Spleen (tissue), 13 donors: ENCODE measurements at places on chromosomes 13 and 19. TPM values are rescaled to one million over a fixed set of nuclear protein-coding genes. Genes with fewer than 3 reads are reported as not detected.
A peak's percentile ranks its signal among the peaks of the same experiment; 100 is the strongest.

Gene BRME1
- total RNA-seq: 3.5 TPM

GRCh38 chr19:1324806-1325567, 39.3 kb downstream of the EFNA2 start:
- no peaks in the 10 kb centered on the region for H3K36me3 ChIP-seq
- H3K27me3 ChIP-seq: peaks cover 28% of the 10 kb centered on the region
- H3K27ac ChIP-seq: peak overlapping the region; percentile 36
- peak overlapping the region; percentile 15 for H3K4me3 ChIP-seq
- no peak for DNase-seq

DNA sequence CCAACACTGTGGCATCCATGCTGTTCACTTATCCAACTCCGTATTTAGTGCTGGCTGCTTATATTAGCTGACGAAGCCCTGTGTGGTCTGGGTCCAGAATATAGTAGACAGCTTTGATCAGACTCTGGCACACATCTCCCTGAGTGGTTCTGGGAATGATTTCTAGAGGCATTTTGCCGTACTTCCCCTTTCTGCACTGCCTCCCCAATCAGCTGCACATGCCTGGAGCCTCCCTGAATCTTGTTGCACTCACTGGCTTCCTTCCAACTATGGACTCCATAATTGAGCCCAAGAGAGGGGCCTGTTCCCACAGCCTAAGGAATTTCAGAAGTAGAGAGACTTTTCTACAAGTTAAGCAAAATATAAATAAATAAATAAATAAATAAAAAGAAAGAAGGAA, 30.4 kb upstream of the PCDH8 start:
- H3K27me3 ChIP-seq: no peaks in the 10 kb centered on the region
- no peak overlapping the region for H3K27ac ChIP-seq
- no peaks in the 10 kb centered on the region for H3K36me3 ChIP-seq
- H3K4me1 ChIP-seq: no peaks in the 10 kb centered on the region
- DNase-seq: no peak
- H3K4me3 ChIP-seq: no peak overlapping the region

DNA sequence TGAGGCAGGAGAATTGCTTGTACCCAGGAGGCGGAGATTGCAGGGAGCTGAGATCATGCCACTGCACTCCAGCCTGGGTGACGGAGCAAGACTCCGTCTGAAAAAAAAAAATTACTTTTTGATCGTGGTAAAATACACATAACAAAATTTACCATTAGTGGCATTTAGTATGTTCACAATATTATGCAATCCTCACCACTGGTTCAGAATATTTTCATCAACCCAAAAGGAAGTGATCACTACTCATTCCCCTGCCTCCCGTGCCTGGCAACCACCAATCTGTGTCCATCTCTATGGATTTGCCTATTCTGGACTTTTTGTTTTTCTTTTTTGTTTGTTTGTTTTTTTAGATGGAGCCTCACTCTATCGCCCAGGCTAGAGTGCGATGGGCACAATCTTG, 1.2 kb upstream of the PALM3 start:
- H3K4me1 ChIP-seq: peaks cover 6% of the 10 kb centered on the region
- DNase-seq: no peak
- H3K27me3 ChIP-seq: peaks cover 21% of the 10 kb centered on the region

- no peak overlapping the region for H3K27ac ChIP-seq
- H3K27me3 ChIP-seq: no peaks in the 10 kb centered on the region
- no peaks in the 10 kb centered on the region for H3K36me3 ChIP-seq
- no peak for DNase-seq
- no peaks in the 10 kb centered on the region for H3K4me1 ChIP-seq
Observed at GRCh38 chr19:28075229-28075628, 1137.7 kb downstream of the UQCRFS1 start.

DNA sequence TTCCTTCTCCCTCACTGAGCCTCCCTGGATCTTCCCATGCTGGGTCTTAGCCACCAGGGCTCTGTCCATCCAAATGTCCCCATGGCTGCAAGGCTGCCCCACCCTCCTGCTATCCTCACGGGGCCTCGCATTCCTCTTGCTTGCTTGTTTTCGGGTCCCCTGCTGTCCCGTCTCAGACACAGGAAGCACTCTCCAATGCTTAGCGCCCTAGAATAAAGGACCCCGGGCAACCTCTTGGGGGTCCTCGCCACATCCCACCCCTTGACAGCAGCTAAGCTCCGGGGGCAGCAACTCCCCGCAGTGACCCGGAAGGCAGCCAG, 23.7 kb downstream of the SH3GL1 start:
- peaks cover 3% of the 10 kb centered on the region for H3K36me3 ChIP-seq
- H3K27me3 ChIP-seq: no peaks in the 10 kb centered on the region
- H3K4me3 ChIP-seq: no peak overlapping the region
- no peak for DNase-seq

DNA sequence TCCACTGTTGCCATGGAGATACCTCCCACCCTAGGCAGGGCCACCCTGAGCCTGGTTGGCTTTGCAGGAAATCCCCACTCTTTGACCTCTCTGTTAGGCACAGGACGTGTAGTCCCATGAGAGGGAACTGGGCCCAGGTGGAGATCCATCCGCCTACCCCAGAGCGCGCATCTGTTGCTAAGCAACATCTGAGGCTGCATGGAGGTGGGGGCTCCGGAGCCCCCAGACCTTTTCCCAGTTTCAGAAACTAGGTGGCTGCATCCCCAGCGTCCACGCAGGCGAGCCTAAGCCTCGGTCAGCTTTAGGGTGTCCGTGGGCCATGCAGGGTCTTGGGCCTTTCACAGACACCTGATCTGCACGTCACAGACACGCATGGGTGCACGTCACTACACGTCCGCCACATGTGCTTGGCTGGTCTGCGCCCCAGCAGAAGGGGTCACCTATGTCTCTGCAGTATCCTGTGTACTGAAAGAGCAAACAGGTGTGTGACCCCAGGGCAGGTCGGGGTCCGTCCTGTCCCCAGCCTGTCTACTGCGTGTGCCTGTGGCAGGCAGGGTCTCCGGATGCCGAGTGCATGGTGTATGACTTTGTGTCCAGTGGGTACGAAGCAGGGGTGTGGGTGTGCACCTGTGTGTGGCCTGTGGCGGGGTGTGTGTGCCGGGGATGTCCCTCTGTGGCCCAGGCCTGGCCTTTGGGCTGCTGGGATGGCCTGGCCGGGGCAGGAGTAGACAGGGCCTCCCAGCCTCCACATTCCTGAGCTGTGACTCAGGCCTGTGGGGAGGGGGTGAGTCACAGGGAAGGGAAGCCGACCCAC, 4.1 kb upstream of the CIRBP start:
- H3K27ac ChIP-seq: peak overlapping the region; percentile 86
- no peak overlapping the region for H3K4me3 ChIP-seq
- H3K27me3 ChIP-seq: no peaks in the 10 kb centered on the region

DNA sequence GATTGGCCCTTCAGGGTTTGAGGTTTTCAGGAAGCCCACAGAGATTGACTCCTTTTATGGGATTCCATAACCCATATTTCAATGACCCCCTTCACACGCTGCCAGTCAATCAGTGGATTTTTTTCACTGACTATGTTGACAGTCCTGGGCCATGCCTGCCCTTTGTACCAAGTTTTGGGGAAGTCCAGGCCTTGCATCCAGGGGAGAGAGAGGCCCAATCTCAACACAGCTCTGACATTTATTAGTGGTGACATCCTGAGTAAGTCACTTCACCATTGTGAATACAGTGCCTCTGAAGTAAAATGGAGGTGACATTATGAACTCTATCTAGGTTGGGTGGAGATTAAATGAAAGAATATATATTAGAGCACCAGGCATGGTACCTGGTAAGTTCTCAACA, 181.1 kb downstream of the NUFIP1 start:
- H3K27me3 ChIP-seq: no peaks in the 10 kb centered on the region
- no peak for DNase-seq
- no peak overlapping the region for H3K4me3 ChIP-seq

DNA sequence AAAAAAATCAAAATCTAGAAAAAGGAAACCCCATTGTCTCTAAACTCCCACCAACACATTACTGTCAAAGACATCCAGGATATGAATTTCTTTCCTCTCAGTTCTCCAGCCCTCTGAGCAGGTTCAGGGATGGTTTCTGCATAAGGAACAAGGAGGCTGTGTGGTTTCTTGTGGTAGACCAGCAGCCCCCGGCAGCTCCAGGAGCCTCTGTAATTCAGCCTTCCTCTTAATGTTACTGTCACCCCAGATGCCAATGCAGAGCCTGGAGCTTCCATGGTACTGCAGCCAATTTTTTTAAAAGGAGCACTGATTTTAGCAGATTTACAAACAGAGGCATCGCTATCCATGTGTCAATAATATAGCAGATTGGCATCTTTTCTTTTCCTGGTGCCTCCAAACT, 100.6 kb upstream of the FAM216B start:
- H3K27me3 ChIP-seq: no peaks in the 10 kb centered on the region
- H3K36me3 ChIP-seq: no peaks in the 10 kb centered on the region
- H3K27ac ChIP-seq: no peak overlapping the region
- no peak overlapping the region for H3K4me3 ChIP-seq
- H3K4me1 ChIP-seq: no peaks in the 10 kb centered on the region
- no peak for DNase-seq

Gene YJEFN3
- 3.2 TPM for total RNA-seq

GRCh38 chr13:34414616-34415015, 527.5 kb upstream of the NBEA start:
- H3K27me3 ChIP-seq: no peaks in the 10 kb centered on the region
- no peak overlapping the region for H3K27ac ChIP-seq
- DNase-seq: no peak
- no peaks in the 10 kb centered on the region for H3K36me3 ChIP-seq
